ENCODE measurements at places on chromosomes 16 and 17. TPM values are rescaled to one million over a fixed set of nuclear protein-coding genes. Genes with fewer than 3 reads are reported as not detected.

The ABCC11 gene
- total RNA-seq: under 0.01 TPM

The NT5C3B gene
- total RNA-seq: 47.9 TPM

The CYTH1 gene
- 12.9 TPM for total RNA-seq

The SAP30BP gene
- 35.0 TPM for total RNA-seq
